ENCODE measurements at places on chromosomes 1 and 21.

- DNase-seq: peak; percentile 79
These were observed at the start of gene PRDM2 for GRCh38 chr1:13699936-13700520. PRDM2 (plus strand) TSS chr1:13700188; CDS start chr1:13715606, 15,418 bp downstream.

- DNase-seq: peak; percentile 29
These were observed 5.7 kb upstream of the ACBD6 start for GRCh38 chr1:180507795-180508724.

GRCh38 chr1:169546087-169546995 is 39.9 kb downstream of the F5 start:
- DNase-seq: peak; percentile 80

DNA sequence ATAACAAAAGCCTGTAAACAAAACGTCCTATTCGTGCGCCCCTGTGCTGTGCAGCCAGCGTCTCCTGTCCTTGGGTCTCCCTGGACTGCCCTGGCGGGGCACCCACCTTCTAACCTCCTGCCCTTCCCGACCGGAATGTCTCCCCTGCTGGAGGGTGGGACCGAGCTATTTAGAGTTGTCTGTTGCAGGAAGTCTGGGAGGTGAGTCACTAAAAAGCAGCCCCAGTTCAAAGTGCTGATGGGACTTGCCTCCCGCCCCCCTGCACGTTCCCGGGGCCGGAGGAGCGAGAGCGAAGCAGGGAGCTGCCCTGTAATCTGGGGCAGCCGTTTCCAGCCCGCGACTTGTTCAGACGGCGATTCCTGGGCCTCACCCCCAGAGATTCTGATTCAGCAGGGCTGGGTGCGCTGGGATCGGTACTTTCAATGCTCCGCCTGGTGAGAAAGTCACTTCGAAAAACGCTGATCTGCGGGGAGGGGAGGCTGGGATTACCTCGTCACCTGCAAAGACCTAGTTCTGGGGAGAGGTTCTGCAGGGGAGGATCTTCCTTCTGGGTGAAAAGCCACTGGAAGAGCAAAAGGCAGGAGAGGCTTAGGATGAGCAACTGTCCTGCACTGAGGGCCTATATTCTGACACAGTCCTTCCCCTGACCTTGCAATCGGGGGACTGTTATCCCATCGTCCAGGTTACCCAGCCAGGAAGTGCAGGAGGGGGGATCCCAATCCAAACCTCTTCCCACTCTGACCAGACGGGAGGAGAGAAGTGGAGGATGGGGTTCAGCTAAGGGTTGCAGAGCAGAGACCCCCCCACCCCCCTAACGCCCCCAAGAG is 1.2 kb upstream of the DHRS3 start:
- peak; percentile 55 for DNase-seq

GRCh38 chr1:158285756-158286241 is 3.9 kb upstream of the CD1C start:
- DNase-seq: no peak

GRCh38 chr1:114131526-114132220 is 22.0 kb downstream of the SYT6 start:
- DNase-seq: no peak

DNA sequence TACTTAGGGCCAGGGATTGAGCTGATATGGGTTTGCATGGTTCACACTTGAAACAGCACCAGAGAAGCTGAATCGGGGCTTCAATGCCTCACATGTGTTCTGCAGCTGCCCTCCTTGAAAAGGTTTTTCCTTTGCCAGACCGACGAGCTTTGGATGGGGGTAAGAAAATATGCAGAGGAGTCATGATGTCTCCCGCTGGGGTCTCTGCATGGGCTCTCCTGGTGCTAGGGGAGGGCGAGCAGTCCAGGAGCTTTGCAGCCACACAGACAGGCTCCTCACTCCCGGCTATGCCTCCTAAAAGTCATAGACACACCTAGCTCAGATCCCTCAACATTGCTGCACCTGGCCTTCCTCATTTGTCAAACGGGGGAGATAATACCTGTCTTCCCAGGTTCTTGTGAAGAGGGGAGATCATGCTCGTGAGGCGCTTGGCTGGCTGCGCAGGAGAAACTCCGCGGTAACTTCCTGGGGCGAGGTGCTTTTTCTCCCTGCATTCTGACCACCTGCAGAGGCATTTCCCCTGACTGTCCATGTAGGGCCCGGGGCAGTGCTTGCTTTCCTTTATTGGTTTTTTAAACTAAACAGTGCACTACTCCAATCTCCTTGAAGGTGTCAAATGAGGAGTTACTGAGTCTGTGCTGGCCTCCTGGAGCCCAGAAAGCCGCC is 112.4 kb downstream of the PLXNA2 start:
- DNase-seq: peak; percentile 22

DNA sequence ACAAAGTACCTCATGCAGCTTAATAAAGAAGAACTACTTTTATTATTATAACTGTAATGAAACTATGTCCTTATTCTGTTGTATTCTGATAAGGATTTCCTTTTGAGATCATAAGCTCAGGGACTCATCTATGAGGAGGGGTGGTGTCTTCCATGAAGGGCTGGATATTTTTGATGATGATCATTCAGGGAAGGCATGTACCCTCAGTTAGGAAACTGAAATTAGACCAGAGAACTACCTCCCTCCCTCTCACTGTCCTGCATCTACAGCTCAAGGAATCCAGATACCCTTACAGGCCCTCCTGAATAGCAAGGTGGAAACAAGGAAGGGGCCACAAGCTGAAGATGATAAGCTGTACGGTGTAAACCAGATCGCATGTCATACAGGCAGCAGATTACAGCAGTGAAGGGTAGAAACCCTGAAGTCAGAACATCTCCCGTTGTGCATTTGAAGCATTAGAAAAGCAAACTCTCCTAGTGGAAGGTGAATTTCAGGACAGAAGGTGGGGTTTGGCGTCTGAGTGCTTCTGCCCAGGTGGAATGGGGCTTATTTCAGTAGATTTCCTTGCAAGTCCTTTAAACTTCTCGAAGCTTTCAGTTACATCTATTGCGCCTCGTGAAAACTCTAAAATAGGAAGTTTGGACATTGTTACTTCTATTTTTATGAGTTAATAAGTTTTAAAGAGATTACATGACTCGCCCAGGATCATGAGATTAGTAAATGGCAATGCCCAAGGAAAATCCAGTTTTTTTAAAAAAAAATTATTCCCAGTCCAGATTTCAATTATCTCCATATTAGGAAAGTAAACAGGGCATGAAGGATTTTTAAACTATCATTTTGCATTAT is 101.1 kb upstream of the HNRNPU start:
- no peak for DNase-seq

DNA sequence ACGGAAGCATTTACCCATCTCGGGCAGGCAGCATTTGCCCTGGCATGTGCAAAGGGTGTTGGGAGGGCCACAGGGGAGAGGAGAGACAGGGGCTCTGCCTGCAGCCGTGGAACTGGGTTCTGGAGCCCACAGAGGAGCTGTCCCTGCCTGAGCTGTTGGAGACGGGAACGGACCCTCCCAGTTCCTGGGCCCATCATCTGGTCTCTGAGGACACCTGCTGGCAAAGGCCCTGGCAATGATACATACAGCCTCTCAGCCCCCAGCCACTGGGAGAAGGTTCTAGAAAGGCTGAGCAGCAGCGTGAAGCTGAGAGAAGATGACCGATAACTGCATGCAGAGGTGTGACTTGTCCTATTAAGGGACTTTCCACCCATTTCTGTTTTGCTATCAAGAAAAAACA is 31.4 kb downstream of the FAAP20 start:
- no peak for DNase-seq

GRCh38 chr1:236541710-236542109 is 17.9 kb downstream of the LGALS8 start:
- no peak for DNase-seq

GRCh38 chr1:190578017-190578416 is 100.4 kb upstream of the BRINP3 start:
- DNase-seq: peak; percentile 55

GRCh38 chr1:109863667-109864046 is 47.0 kb upstream of the CSF1 start:
- no peak for DNase-seq

- DNase-seq: no peak
These were observed 11.2 kb downstream of the TRIM62 start for GRCh38 chr1:33170351-33171274.

- no peak for DNase-seq
These were observed 59.5 kb downstream of the CDK18 start for GRCh38 chr1:205563927-205564441.

GRCh38 chr1:41631971-41632370 is 147.5 kb upstream of the EDN2 start:
- DNase-seq: no peak

DNA sequence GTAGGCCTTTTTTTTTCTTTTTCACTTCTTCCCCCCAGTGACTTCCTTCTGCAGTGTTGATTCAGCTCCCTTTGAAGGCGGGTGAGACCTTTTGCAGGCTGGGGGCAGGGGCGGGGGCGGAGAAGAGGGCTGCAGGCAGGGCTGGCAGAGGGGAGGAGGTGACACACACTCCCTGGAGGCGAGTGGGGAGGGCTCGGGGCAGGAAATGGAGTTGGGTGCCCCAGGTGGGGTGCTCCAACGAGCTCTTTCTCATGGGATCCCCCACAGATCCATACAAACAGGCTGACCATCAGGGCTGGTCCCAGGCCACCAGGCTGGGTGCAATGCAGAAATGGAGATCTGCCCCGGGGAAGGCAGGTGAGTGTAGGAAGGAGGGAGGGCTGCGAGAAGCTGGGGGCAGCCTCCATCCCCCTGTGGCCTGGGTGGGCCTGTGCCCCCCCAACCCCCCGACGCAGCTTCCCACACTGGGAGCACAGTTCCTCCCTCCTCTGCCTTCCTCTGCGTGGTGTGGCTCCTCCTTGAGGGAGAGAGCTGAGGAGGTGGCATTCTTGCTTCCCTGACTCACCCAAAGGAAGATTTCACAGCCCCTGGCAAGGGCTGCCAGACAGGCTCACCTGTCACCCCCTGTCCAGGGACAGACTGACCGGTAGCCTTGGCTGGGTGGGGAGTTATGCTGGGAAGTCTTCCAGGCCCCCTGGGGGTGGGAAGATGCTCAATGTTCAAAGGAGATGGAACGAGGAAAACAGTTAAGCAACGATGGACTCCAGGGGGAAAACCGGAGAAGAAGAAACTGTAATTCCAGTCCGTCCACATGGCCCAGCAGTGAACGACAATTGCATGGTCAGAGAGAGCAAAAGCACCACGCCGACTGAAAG is 7.1 kb upstream of the ITGB2 start:
- peak; percentile 90 for DNase-seq

GRCh38 chr1:7698641-7699040 is 72.5 kb upstream of the VAMP3 start:
- no peak for DNase-seq

DNA sequence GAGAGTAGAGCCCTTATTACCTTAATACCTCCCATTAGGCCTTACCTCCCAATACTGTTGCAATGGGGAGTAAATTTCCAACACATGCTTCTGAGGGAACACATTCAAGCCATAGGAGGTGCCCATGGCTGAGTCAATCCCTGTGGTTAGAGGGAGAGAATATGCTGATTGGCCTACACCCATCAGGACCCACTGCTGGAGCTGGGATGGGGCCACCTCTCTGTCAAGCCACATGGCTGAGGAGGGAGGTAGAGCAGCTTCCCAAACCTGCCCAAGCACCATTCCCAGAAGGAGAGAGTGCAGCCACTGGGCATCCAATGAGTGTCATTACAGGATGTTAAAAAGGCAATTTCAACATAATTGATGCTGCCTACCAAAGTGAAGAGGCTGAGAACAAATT is 228.1 kb downstream of the C1orf94 start:
- no peak for DNase-seq

DNA sequence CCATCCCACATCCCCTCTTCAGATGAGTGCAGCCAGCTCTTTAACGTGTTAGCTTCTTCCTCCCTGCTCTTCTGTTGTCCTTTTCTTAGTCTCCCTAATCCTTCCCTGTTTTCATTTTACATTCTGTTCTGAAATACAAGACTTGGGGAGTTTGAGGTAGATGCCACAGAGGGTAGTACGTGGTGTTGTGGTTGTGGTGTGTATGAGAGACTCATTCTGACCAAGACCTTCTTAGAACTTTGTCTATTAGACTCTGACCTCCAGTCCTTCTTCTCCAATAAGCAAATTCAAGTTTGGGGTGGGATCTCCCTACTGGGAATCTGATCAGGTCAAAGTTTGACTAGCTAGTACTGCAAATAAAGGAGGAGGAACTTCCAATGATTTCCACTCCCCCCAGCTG is 39.5 kb downstream of the CACNA1E start:
- DNase-seq: no peak

DNA sequence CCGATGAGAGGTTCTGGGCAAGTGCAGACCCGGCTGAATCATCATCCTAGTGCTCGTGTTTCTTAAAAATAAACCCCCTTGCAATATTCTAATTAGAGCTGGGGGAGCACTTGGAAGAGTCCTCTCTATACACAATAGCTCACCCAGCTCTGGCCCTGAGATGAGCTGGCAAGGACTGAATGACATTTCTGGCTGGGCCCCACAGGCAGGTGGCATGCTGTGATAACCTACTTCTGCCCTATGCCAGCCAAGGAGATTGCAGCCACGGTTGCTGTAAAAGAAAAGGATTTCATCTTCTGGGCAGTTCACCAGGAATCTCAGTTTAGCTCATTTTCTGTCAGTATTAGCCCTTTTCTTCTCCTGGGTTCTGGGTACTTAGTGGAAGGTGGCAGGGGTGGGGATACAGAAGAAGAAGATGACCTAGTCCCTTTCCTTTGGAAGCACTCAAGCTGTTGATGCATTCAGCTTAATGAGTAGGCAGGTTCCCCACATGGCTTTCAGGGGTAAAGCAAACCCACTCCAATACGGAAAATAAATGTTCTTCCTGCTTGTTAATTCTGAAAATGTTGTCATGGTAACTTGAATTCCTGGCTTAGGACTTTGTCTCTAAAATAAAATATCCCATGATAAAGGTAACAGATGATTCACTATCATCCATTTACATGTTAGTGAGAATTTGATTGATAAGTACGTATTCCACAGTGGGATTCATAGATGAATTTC is 32.2 kb downstream of the VASH2 start:
- DNase-seq: no peak

GRCh38 chr1:90856463-90857007 is 139.4 kb upstream of the BARHL2 start:
- DNase-seq: no peak

DNA sequence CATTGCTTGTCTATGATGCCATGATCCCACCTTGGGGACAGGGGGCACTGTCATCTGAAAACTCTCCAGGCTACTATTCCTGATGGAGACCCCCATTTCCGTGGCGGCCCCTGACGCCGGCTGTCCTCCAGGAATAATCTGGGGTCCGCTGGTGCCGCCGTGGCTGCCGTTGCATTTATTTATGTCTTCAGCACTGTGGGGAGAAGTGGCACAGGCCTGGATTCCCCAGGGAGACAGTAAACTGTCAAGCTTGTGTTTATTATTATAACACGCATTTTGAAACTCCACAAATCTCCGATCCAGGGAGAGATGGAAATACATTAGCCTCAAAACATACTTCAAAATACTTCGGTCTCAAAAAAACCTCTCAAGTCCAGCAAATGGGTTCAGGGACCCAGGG is 126.9 kb upstream of the C1orf174 start:
- DNase-seq: no peak

- DNase-seq: no peak
These were observed 553 bp downstream of the LEFTY1 start for GRCh38 chr1:225888289-225888897.

GRCh38 chr1:8397511-8397910 is 79.6 kb downstream of the SLC45A1 start:
- DNase-seq: peak; percentile 66

- peak; percentile 56 for DNase-seq
These were observed 816 bp downstream of the EDEM3 start for GRCh38 chr1:184753608-184754475.
